ENCODE measurements at places on chromosomes 16 and 17.

GRCh38 chr16:56643080-56643778 is 4.8 kb downstream of the MT1A start:
- DNase-seq = peak; percentile 58

GRCh38 chr16:54211203-54211602 is 75.4 kb downstream of the IRX3 start:
- DNase-seq = no peak

DNA sequence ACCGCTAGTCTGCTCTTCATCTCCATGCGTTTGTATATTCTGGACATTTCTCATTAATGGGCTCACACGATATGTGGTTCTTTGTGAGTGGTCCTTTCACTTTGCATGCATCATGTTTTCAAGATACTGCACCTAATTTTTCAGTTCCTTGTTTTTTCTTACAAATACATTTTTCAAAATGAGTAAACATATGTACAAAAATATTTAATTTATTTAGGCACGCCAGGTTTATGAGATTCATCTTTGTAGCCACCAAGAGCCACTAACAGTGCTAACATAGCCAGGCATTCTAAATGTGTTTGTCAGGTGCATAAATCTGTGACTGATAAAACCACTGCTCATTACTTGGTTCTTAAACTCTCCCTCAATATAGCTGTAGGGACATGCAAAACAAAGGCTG is 375.3 kb downstream of the WWOX start:
- DNase-seq = no peak

DNA sequence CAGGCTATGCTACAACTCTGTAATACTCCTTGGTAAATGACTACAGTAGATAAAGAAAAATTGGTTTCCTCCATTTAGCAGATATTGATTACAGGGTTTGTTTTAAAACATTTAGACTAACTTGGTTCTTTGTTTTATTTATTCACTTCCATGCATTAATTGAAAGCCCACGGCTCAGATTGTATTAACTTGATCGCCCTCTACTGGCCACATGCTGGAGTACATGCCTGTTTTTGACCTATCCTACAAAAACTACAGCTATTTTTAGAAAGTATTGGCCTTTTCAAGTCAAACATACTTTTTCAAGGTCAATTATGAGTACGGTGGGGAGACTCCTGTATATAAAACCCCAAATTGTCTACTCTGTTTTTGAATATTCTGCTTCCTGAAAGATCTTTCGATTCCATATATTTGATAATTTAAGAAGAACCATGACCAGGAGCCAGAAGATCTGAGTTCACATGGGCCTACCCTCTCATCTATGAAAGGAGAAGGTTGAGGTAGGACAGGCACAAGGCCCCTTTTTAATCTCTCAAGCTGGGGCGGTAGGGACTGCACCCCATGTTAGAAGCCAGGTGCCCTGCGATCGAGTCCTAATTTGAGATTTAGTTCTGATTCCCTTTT is 51.8 kb downstream of the CA10 start:
- DNase-seq = peak; percentile 15

GRCh38 chr17:5870231-5870953 is 199.8 kb upstream of the WSCD1 start:
- DNase-seq = no peak

DNA sequence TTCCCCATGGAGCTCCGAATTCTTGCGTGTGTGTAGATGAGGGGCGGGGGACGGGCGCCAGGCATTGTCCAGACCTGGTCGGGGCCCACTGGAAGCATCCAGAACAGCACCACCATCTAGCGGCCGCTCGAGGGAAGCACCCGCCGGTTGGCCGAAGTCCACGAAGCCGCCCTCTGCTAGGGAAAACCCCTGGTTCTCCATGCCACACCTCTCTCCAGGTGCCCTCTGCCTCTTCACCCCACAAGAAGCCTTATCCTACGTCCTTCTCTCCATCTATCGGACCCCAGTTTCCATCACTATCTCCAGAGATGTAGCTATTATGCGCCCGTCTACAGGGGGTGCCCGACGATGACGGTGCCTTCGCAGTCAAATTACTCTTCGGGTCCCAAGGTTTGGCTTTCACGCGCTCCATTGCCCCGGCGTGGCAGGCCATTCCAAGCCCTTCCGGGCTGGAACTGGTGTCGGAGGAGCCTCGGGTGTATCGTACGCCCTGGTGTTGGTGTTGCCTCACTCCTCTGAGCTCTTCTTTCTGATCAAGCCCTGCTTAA is 617 bp upstream of the SENP3 start:
- DNase-seq = peak; percentile 83

DNA sequence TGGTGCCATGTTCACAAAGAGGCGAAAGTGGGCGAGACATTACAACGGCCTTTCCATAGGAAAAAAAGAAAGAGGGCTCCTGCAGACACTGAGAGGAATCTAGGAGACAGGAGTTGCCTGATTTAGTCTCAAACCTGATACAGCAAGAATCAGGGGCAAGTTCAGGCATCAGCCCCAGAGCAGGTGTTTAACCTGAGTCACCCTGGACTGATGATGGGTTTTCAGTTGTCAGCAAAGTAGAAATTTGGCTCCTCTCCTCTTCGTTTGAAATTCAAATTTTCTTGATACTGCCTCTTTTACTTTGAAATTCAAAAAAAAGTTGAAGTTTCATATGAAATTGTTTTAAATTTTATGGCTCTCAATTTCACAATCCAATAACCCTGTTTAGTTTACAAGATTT is 189.5 kb downstream of the ABCC12 start:
- no peak for DNase-seq

GRCh38 chr17:40443196-40443987 is at the start of gene IGFBP4:
Gene IGFBP4 (plus strand): TSS chr17:40443450. CDS start chr17:40443736, 286 bp downstream.
- DNase-seq = peak; percentile 83

All from iris pigment epithelial cell (primary cell).